ENCODE measurements at places on chromosomes 6 and 20.
A peak's percentile ranks its signal among the peaks of the same experiment; 100 is the strongest.

DNA sequence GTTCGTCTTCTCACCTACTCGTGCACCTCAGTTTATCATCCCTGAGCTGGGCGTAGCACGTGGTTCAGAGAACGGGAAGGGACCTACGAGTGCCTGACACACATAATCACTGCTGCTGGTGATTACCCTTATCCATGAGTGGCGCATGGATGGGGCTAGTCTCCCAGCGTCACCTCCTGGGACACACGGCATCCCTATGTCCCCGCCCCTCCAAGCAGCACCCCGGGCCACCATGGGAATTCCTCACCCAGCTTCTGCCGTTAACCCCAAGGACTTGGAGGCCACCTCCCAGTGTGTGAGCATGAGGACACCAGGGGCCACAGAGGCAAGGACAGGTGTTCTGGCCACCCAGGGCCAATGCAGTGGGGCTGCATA, 9.8 kb downstream of the CHRNA4 start:
- no peak for DNase-seq

- no peak for DNase-seq
Observed at GRCh38 chr6:43965628-43966373, 161.5 kb downstream of the MRPL14 start.

DNA sequence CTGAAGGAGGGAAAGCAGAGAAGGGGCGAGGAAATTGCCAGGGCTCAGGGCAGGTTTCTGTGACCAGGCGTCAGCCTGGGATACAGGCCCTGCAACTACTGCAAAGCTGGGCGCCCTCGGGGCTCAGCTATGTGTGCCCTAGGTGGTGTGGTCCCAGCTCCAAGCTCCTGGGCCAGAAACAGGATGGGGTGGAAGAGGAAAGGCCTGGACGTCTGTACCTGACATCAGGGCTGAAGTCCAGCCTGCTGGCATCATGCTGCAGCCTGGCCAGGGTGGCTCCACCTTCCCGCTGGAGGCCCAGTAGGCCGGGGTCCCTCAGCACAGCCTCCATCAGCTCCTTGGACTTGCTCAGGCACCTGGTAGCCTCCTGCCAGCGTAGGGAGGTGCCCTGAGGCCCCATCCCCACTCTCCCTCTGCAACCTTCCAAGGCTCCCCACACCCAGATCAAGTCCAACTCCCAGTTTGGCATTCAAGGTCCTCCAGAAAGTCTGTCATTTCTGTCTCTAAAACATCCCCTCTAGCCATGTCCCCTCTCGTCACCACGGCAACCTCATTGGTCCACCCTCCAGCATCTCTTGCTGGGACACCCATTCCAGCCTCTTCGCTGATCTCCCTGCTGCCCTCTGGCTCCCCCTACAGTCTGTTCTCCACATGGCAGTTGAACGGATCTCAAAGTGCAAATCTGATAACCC, 38.2 kb downstream of the KIAA1755 start:
- DNase-seq = peak; percentile 65

DNA sequence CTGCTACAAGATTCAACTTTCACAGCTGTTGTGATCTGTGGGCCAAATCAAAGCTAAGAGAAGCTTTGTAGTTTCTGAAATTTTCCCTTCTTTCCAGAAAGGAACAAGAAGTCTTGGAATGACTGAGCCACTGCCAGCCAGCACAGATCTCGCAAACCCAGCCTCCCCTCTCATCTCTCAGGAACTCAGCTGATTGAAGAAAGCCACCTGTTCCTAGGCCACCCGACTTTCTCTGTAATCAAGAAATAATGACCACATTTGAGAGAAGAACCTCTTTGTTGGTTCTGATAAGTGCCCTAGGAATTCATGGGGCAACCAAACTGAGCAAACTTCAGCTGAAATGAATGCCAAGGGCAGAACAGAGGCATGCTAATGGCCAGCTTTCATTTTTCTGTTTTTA, 61.7 kb downstream of the HDGFL1 start:
- no peak for DNase-seq

- DNase-seq = no peak
Observed at GRCh38 chr20:58469616-58470015, 45.6 kb downstream of the APCDD1L start.

GRCh38 chr6:75318900-75319299, 34.3 kb upstream of the TMEM30A start:
- no peak for DNase-seq

DNA sequence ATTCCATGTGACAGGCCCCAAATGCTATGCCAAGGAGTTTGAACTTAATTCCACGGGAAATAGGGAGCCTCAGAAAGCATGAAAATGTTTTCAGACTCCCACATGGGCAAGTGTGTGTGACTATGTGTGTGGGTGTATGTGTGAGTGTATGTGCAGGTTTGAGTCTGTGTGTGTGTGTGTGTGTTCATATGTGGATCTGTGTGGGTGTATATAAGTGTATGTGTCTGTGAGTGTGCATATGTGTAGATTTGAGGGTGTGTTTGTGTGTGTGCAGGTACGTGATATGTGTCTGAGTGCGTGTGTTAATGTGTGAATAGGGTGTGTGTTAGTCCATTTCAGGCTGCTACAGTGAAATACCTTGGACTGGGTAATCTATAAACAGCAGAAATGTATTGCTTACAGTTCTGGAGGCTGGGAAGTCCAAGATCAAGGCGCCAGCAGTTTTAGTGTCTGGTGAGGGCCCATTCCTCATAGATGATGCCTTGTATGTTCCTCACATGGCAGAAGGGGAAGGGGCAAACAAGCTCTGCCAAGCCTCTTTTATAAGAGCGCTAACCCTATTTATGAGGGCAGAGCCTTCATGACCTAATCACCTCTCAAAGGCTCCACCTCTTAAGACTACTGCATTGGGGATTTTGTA, 181.1 kb upstream of the TAB2 start:
- DNase-seq = no peak

DNA sequence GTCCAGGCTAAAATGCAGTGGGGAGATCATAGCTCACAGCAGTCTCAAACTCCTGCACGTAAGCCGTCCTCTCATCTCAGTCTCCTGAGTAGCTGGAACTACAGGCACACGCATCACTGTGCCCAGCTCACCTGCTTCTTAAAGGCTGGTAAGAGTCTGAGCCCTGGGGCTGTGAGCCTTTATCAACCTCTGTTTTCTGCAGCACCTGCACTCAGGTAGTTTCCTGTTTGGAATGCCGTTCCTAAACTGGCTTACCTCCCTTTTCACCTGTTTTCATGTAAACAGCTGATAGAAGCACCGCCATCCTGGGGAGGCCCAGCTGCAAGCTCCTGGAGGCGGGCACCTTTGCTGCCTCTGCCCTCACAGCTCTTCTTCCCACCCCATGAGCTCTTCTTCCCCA, 45.4 kb downstream of the SLC24A3 start:
- no peak for DNase-seq

DNA sequence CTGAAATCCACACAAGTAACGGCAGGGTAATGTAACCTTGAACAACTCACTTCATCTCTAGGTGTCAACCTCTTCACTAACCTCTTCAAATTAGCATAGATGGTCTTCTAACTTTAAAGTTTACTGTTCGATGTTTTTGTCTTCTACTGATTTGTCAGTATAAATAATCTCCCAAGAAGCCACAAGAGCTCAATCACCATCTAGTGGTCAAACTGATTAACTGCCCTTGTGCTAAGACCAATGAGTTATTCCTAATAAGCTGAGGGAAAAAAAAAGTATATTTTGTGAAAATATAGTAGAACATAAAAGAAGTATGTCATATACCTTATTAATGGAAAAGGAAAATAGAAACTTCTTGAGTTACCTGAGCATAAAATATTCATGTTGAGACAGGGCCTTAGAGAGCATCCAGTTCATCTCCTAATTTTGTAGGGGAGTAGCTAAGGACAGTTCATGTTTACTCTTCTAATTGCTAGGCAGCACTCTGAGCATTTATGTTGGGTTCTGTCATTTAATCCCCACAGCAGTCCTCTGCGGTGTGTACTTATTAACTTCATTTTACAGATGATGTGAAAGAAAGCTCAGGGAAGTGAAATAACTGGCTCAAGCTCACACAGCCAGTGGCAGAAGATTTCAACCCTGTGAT, 317.1 kb downstream of the ESR1 start:
- no peak for DNase-seq
